ENCODE measurements at places on chromosomes 16 and 17.

DNA sequence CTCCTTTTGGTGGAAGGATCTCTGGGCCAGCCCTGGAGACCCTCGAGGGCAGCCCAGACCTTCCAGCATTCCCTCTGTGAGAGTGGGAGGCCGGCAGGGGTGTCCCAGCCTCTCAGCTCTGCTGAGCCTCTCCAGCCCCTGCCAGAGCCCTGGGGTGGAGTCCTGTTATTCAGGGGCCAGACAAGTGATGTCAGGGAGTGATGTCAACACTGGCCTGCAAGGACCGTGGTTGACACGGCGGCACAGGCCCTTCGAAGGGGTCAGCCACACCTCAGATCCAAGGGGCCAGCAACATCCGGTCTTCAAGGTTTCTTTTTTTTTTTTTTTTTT lies 231.2 kb downstream of the KATNIP start:
- no peak for DNase-seq

- no peak for DNase-seq
Measured at GRCh38 chr16:87955302-87956097, 4.3 kb downstream of the BANP start.

DNA sequence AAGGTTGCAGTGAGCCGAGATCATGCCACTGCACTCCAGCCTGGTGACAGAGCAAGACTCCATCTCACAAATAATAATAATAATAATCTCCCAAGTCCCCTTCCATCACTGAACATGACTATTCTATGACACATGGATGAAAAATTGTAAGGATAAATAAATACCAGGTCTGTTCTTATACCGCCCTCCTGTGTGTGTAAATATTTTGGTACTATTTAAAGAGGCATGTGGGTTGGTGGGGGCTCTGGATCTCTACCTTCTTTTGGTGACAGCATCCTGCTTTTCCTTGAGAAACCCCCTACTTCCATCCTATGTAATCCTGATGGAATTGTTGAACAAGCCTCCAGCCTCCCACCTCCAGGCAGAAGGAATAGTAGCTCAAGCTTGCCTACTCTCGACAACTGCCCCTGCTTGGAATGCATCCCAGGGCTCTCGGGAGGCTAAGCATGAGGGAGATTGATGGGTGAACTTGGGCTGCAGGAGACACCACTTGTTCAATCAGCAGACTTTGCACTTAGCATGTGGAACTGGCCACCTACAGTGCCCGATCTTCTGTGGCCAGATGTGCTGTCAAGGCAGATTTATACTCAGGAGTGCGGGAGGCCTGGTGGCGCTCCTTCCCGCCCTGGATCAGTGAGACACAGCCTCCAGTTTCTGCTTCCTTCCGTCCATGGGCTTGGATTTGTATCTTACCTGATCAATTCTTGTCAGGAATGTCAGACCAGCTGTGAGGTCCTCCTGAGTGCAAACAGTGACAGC lies 287.4 kb downstream of the SLC39A11 start:
- no peak for DNase-seq

DNA sequence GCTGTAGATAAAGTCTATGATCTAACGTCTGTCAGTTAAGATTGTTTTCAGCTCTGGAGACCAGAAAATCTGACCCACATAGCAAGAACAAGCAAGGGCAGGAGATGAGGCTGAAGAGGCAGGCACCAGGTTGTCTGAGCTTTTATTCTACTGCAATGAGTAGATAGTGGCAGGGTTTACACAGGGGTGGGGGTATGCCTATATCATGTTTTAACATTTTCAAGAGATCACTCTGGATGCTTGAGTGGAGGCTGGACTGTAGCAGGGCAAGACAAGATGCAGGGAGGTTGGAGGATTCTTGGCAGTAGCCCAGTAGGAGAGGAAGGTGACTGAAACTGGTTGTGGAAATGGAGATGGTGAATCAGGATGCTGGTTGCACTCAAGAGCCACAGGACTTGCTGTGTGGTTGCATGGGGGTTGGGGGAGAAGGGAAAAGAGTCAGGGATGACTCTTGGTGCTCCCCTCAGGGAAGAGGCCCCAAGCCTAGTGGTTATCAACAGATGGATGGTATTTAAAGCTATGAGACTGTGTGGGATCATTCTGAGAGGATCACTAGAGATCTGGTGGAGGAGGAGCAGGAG lies 143.1 kb upstream of the KCNJ18 start:
- no peak for DNase-seq

DNA sequence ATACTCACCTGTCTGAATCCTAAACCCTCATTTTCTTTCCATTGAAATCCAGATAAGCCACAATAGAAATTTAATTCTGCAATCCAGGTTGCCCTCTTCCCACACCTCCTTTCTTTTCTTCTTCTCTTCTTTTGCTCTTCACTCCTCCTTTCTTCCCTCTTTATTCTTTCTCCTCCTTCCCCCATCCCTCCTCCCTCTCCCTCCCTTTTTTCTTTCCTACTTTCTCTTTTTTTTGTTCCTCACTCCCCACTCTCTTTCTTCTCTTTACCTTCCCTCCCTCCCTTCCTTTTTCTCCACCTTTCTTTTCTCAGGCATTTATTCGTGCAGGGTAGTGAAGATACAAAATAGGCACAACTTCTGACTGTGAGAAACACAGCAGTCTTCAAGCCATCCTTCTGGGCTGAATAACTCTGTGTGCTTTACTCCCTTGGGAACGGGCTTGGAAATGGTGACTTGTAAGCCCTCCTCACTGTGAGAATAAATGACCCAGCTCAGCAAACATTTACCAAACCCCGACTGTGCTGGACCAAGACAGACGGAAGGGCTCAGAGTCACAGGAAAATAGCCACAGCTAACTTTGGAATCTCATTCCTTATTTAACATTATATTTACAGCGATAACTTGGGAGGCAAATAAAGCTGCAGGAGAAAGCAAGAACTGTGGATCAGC lies 140.8 kb downstream of the HAPSTR1 start:
- DNase-seq = no peak

DNA sequence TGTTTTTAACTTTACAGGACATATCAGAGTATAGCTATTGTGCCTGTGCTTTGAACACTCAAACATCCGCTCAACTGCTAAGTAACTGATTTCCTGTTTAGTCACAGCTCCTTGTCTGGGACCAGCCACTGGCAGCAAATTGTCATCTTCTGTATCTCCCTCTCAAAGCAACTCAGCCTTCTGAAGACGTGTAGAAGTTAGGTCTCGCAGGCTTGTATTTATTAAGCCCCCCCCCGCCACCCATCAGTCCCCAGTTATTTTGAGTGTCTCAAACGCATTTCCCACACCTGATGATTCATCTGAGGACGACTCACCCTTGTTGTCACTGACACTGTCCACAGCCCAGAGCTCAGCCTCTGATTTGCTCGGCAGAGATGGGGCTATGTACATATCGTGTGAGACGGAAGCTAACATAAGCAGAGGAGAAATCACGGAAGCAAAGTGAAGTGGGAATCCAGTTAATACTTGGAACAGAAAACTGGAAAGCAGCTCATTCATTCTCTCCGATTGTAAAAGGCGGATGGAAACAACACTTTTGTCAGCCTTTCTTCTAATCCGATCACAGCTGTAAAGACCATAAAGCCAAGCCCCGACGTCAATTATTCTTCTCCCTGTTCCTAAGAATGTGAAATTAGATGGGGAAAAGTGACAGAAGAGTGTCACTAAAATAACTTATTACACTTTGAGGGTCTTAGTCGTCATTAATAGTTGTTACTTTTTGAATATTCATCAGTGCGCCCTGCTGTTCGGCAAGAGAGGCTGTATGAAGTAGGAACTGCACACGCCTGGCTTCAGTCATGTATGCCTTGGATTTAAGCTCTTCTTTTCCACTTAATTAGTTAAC lies 64.2 kb downstream of the PITPNC1 start:
- no peak for DNase-seq

DNA sequence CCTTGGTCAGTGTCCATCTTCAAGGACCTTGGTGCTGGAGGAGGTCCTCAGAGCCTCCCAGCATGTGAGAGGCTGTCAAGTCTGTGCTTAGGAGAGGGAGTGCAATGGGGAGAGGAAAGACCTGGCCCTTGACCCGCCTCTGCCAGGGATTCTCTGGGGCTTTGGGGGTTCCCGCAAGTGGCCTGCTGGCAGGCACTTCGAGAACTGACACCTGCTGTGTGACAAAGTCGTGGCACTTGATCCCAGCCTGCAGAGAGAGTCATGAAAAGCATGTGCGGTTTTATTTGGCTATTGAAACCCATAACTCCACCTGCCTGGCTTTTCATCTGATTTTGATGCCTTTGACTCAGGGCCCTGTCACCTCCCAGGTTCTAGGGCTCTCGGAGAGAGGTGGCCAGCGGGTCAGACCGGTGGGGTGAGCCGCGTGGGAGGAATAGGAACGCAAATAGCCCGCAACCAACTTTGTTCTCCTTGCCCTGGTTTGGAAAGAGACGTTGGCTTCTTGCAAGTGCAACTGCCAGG lies 42.8 kb upstream of the GSE1 start:
- DNase-seq = no peak

DNA sequence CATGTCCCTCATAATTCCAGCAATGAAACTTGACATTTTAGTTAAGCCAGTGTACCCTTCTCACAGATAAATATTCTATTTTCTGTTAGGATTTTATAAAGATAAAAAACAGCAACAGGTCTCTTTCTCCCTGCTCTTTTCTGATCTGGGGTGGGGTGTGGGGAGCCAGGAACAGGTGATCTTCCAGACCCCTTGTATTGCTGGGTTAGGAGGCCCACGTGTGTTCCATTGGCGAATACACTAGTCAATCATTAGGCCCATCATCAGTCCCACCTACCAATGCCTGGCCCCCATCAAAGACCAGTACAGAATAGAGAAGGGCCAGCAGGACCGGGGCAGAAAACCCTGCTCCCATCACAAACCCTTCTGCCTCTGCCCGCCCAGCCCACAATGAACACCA lies 40.3 kb upstream of the TOB1 start:
- DNase-seq = no peak

DNA sequence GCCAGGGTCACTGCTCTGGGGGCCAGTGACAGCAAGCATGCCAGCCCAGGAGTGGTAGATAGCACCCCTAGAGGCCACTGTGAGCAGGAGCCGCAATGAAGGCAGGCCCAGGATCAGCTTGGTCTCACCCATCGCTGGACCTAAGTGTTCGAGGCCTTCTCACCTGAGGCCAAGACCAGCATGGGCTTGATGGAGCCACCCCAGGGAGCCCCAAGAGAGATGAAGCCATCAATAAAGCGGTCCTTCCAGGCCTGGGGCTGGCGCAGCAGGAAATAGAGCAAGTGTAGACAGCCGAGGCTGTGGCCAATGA lies 1.8 kb downstream of the LCAT start:
- no peak for DNase-seq

- DNase-seq = no peak
Measured at GRCh38 chr17:8803531-8804420, 4.6 kb upstream of the MFSD6L start.

GRCh38 chr16:77613095-77613494 lies 109.2 kb upstream of the NUDT7 start:
- DNase-seq = no peak

DNA sequence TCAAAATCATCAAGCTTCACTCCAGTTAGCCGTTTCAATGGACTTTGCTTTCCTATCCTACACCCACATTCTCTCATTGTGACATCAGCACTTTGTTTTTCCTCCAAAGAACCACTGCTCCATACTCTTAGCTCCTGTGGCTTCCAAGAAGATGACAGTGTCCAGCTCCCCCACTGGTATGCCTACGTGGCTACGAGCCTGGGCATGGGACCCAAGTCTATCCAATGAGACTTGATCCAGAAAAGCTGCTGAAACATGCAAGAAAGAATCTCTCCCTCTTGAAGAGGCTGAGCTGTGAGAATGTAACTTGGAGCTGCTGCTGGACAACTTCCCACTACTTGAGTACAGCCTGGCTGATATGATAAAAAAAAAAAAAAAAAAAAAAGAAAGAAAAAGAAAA lies 9.4 kb downstream of the TOX3 start:
- no peak for DNase-seq

DNA sequence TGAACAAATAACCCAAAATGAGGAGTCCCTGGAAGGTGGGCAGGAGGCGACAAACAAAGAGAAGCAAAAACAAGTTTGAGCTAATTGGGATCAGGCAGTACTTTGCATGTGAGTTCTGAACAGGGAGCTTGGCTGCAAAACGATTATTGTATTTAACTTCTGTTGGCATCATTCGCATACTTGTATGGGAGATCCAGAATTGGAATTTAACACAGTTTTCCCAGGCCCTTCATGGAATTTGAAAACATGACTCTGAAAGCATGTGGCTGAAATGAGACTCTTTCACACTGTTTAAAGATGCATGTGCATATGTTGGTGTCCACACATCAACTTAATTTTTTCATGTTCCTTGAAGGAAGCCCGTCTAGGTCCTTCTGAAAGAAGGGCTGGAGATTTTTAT lies 674.3 kb downstream of the WWOX start:
- no peak for DNase-seq

DNA sequence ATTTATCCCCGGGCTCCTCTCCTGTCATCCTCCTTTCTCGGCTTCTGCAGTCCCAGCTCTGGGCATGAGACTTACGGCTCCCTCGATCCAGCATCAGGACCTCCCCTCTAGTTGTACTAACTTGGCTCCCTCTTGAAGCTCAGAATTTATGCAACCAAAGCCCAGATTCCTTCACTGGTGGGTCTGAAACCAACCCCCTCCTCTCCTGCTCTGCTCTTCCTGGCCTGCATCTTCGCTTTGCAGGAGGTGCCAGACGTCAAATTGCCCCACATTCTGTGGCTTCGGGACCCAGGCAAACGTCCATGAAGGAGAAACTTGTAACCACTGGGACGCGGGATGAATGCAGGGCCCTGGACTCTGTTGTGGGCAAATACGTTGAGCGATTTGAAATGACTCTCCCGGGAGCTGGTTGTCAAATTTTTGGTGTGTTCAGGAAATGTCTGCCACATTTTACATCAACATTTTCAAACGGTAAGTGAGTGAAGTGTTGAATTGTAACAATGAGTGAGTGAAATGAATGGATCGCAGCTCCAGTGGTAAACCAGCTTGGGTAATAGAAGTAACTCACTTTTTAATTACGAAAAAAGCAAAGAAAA lies 29.3 kb upstream of the ELAC2 start:
- DNase-seq = no peak

DNA sequence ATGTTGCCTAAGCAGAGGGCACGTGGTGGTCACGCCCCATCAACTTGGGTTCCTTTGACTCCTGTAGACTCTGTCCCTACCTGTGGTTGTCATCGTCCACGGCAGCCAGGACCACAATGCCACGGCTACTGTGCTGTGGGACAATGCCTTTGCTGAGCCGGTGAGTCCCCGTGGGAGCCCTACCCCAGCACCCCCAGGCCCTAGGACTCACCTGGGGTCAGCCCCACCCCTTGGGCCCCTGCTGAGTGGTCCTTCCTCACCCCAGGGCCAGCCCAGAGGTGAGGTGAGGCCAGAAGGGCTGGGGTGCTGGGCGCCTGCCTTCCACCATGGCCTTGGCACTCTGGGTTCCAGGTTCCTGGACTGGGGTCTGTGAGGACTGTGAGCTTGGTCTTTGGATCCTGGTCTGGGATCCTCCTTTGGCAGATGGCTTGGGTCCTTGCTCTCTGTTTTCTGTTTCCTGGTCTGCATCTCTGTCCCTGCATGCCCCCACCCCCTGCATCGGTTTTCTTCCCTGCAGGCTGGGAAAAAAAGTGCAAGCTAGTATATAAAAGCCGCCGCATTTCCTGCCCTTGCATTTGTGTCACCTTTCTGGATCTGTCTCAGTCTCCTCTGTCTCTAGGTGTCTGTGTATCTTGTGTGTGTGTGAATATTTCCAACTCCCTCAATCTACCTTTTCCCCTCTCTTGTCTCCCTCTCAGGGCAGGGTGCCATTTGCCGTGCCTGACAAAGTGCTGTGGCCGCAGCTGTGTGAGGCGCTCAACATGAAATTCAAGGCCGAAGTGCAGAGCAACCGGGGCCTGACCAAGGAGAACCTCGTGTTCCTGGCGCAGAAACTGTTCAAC lies 17.5 kb downstream of the STAT5A start:
- no peak for DNase-seq

Data from brain pericyte (primary cell).